Testis (tissue), 5 donors: ENCODE measurements at places on chromosomes 13 and 19. TPM values are rescaled to one million over a fixed set of nuclear protein-coding genes. Genes with fewer than 3 reads are reported as not detected.

Gene TMEM259
- 339 TPM for total RNA-seq

Gene CALR
- total RNA-seq = 389 TPM

Gene CFD
- total RNA-seq = 185 TPM

DNA sequence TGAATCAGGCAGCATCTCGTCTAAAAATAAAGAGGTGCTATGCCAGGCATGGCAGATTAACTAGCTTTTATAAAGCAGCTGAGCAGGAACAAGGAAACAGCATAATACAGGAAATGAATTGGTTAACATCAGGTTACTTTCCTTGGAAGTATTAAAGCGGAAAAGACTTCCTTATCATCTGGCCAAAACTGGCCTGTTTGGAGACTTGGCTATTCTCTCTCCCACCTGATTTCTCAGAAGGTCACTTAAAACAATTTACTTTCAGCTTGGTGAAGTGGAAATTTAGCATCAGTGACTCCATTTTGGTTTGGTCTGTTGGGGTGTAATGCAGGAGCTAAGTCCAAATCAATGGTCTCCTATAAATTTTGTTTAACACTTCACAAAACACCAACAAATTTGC lies 191.6 kb downstream of the NUFIP1 start:
- no peak overlapping the region for H3K27ac ChIP-seq
- no peaks in the 10 kb centered on the region for H3K36me3 ChIP-seq
- no peaks in the 10 kb centered on the region for H3K4me1 ChIP-seq
- no peak overlapping the region for H3K4me3 ChIP-seq
- H3K27me3 ChIP-seq = no peaks in the 10 kb centered on the region

DNA sequence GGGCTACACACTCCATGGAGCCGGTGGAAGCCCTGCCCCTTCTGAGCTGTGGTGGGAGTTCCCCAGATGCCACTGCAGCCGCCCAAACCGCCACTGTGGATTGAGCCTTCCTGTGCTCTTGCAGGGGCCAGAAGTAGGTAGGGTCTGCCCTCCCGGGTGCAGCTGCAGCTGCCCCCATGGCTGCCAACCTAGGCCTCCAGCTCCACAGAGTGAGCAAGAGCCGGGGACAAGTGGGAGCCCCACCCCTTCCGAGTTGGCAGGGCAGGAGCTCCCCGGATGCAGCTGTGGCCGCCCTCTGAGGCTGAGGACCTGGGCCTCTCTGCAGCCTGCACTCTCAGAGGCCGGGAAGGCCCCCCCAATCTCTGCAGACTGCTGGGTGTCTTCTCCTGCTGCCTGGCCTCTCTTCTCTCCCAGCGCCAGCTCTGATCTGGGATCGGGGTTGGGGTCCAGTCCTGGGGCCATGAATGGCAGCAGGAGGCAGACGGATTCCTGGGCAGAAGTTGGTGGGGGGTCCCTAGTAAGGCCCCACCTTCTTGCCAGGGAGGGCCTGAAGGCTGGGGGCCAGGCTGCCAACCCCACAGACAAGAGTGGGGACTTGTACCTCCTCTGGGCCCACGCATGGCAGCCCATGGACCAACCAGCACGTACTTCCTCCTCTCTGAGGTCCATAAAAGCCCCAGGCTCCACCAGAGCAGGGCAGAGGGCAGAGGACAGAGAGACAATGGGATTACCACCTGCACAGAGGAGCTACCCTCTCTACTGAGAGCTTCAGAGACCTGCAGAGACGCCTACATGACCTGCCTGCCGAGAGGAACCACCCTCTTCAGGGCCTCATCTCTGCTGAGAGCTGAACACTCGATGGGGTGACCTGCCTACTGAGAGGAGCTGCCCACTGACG lies 28.9 kb downstream of the AP2S1 start:
- H3K27ac ChIP-seq = no peak overlapping the region
- no peak for DNase-seq
- H3K36me3 ChIP-seq = no peaks in the 10 kb centered on the region
- H3K27me3 ChIP-seq = no peaks in the 10 kb centered on the region

GRCh38 chr19:53696951-53697350 lies 65.2 kb downstream of the DPRX start:
- no peaks in the 10 kb centered on the region for H3K36me3 ChIP-seq
- no peaks in the 10 kb centered on the region for H3K4me1 ChIP-seq
- H3K27me3 ChIP-seq = no peaks in the 10 kb centered on the region
- no peak overlapping the region for H3K4me3 ChIP-seq

- H3K4me1 ChIP-seq = no peaks in the 10 kb centered on the region
- no peak overlapping the region for H3K4me3 ChIP-seq
- no peak for DNase-seq
- H3K27me3 ChIP-seq = no peaks in the 10 kb centered on the region
- no peak overlapping the region for H3K27ac ChIP-seq
- no peaks in the 10 kb centered on the region for H3K36me3 ChIP-seq
Observed at GRCh38 chr13:65932587-65933239, 1297.4 kb downstream of the PCDH9 start.

DNA sequence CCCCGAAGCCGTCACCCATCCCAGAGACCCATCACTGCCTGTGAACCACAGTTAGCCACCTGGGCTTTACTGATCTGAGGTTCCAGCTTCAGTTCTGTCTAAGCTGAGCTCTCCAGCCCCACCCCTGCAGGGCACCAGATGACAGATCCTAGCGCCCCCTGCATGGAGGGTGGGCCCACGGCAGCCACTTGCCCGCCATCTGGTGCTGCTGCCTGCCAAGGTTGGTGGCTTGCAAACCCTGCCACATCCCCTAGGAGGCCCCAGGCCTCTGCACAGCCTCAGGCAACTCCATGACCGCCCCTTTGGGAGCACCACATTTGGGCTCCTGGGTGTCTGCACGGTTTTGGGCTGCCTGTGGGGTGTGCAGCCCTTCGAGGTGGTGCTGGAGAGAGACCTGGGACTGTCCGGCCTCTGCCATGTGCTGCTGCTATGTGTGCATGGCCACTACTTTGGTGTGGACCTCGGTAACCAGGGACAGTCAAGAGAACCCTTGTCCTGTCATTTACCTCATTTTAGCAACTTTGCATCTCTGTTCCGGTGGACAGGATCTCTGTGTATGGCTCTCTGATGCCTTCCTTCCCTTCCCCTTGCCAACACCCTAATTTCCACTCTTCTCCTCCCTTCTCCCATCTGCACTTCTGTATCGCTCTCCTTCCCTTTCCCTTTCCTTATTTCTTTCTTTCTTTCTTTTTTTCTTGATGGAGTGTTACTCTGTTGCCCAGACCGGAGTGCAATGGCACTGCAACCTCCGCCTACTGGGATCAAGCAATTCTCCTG lies 17.4 kb upstream of the SDHAF1 start:
- H3K36me3 ChIP-seq = no peaks in the 10 kb centered on the region
- no peak overlapping the region for H3K27ac ChIP-seq
- H3K4me1 ChIP-seq = no peaks in the 10 kb centered on the region
- no peaks in the 10 kb centered on the region for H3K27me3 ChIP-seq
- no peak for DNase-seq

GRCh38 chr19:50817941-50818858 lies 5.4 kb downstream of the KLK1 start:
- no peaks in the 10 kb centered on the region for H3K36me3 ChIP-seq
- DNase-seq = peak; percentile 55
- no peak overlapping the region for H3K27ac ChIP-seq
- H3K4me3 ChIP-seq = peak overlapping the region; percentile 51
- H3K4me1 ChIP-seq = no peaks in the 10 kb centered on the region
